ENCODE measurements at places on chromosomes 2 and 18. TPM values are rescaled to one million over a fixed set of nuclear protein-coding genes. Genes with fewer than 3 reads are reported as not detected.

The DOK1 gene
- polyA plus RNA-seq: 17.4 TPM

The ESPNL gene
- 0.05 TPM for polyA plus RNA-seq

The IKZF2 gene
- 0.56 TPM for polyA plus RNA-seq

The EMILIN2 gene
- 2.0 TPM for polyA plus RNA-seq

The ZNF804A gene
- polyA plus RNA-seq: 0.03 TPM

The NCOA1 gene
- polyA plus RNA-seq: 8.3 TPM

The FLACC1 gene
- polyA plus RNA-seq: 0.13 TPM

The IWS1 gene
- 20.7 TPM for polyA plus RNA-seq

The LBX2 gene
- 1.2 TPM for polyA plus RNA-seq

The CPO gene
- not detected for polyA plus RNA-seq

The KLHL14 gene
- not detected for polyA plus RNA-seq

The SERPINB5 gene
- not detected for polyA plus RNA-seq

The SPR gene
- 48.9 TPM for polyA plus RNA-seq

The PLB1 gene
- polyA plus RNA-seq: 1.4 TPM

The TUBA4B gene
- not detected for polyA plus RNA-seq

The DNAJB2 gene
- 62.5 TPM for polyA plus RNA-seq

The CAPN14 gene
- polyA plus RNA-seq: not detected

The CTLA4 gene
- not detected for polyA plus RNA-seq

The ANKRD36C gene
- polyA plus RNA-seq: 5.4 TPM

The ATP8B1 gene
- polyA plus RNA-seq: 14.4 TPM

The PSD4 gene
- 19.9 TPM for polyA plus RNA-seq

The TAF4B gene
- 3.2 TPM for polyA plus RNA-seq

The LCLAT1 gene
- polyA plus RNA-seq: 1.8 TPM

The COMMD1 gene
- polyA plus RNA-seq: 60.3 TPM

The CKAP2L gene
- polyA plus RNA-seq: 1.1 TPM

The SERPINB12 gene
- polyA plus RNA-seq: not detected

The IL1RL2 gene
- 0.61 TPM for polyA plus RNA-seq

The FEV gene
- polyA plus RNA-seq: 6.4 TPM

The UPP2 gene
- polyA plus RNA-seq: not detected

The PARD6G gene
- polyA plus RNA-seq: 7.5 TPM

The PPP1CB gene
- 117 TPM for polyA plus RNA-seq

The MYL12B gene
- 439 TPM for polyA plus RNA-seq
